ENCODE measurements at places on chromosomes 1 and 21.

DNA sequence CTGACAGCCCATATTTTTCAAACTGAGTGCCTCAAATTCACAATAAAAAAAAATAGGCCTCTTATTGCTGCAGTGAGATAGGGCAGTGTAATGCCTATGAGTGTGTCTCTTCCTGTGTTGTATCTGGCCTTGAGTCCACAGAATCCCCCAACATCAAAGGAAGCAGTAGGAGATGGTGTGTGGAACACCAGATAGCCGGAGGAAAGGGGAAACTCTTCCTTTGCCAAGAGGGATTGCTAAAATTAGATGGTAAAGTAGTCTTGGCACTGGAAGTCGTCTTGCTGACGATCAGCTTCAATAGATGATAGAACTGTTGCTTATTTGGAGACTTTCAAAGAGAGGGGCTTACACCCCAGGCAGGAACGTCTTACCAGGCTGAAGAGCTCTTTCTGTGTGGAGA, 51.8 kb downstream of the RUNX1 start:
- no peak for DNase-seq

DNA sequence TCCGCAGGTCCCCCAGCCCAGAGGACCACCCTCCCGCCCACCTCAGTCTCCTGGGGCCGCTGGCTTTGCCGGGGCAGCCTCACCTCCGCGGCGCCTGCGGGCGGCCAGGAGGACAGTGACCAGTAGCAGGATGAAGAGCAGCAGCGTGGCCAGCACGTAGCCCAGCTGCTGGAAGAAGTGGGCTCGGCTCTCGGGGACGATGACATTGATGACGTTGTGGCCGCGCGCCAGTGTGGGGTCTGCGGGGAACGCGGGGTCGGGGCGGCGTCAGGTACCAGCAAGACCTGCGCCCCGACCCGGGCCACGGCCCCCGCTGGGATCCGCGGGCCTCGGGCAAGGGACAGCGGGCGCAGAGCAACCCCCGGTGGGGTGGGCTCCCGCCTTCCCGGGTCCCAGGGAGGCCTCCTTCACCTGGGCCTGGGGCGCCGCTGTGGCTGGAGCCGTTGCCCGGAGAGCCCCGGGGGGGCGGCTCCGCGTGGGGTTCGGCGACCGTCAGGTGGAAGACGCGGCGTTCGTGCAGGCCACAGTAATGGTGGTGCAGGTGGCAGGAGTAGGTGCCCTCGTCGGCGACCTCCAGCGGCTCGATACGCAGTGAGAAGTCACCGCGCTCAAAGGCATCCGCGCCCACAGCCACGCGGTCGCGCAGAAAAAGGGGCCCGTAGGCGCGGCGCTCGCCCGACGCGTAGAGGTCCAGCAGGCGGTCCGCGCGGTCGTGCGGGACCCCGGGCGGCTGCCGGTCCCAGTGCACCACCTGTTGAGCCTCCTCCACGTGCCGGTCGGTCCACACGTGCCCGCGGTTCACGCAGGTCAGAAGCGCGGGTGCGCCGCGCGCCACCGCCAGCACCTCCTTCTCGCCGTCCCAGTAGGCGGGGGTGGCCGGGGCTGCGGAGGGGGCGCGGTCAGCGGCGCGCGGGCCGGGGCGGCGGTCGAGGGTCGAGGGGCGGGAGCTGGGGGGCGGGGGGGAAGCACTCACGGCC, 3.8 kb downstream of the MXRA8 start:
- DNase-seq = no peak

- DNase-seq = no peak
Observed at GRCh38 chr1:245108246-245108645, 46.5 kb upstream of the KIF26B start.

- DNase-seq = no peak
Observed at GRCh38 chr1:188224263-188224662, 1395.5 kb downstream of the PLA2G4A start.

- DNase-seq = peak; percentile 27
Observed at GRCh38 chr1:39268112-39268581, 63.7 kb downstream of the MACF1 start.

- DNase-seq = no peak
Observed at GRCh38 chr1:206739411-206740076, 31.0 kb upstream of the IL19 start.

GRCh38 chr1:207647671-207648333, 2.9 kb downstream of the CR1L start:
- no peak for DNase-seq

GRCh38 chr1:200053091-200053490, 25.6 kb downstream of the NR5A2 start:
- no peak for DNase-seq

DNA sequence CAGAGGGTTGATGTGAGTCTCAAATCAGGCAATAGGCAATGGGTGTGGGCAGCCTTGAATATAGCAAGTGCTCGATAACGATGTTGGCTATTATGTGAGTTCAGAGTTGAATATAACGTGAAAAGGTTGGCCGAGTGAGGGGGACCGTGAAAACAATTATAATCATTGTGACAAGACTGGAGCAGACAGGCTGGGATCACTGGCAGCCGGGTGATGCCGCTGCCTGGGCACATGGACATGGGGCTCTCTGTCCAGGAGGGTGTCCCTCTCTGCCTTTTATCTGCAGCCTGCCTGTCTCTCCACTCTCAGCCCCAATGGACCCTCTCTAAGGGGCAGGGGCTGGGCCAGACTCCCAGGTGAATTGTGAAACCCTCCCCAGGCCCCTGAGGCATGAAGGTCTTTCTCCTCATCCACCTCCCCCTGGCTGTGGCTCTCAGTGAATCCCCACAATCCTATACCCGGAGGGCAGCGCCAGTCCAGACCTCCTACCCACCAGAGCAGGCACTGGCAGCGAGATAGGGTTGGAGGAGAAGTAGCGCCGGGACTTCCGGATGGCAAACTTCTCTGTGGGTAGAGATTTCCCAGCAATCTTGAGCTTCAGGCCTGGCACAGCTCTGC, 36.4 kb downstream of the TTC39A start:
- no peak for DNase-seq

DNA sequence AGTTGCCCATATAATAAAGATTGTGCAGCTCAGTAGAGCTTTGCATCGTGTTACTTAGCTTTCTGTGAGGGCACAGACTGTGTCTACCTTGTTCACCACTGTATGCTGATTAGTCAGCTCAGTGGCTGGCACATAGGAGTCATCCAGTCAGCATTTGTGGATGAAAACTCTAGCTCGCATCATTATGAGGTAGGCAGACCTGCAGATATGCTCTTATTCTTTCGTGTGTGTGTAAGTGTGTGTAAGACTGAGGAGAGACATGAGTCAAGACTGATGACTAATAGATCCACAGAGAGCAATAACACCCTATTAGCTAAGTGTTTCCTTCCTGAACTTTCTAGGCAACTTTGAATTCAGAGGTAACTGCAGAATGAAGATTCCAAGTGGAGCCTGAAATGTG, 17.1 kb downstream of the TTF2 start:
- no peak for DNase-seq

- DNase-seq = no peak
Observed at GRCh38 chr1:152148051-152148450, 11.0 kb downstream of the RPTN start.

GRCh38 chr1:201886103-201886885, 2.4 kb upstream of the SHISA4 start:
- DNase-seq = no peak

DNA sequence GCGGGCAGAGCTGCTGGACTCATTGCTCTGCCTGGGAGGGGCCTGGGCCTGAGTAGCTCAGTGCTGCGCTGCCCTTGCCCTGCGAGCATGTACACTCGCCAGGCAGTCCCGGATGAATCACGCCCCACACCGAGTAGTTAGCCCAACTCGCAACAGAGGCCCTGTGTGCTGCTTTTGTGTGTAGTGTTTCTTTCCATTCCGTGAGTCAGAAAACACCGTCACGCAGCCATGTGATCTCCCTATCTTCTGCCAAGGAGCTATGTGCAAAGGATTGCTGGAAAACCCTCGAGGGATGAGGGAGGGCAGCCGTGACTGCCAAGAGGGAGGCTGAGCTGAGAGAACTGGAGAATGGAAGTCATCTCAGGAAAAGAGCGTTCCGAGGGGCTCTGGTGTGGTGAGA, 37.3 kb downstream of the NENF start:
- no peak for DNase-seq

GRCh38 chr1:45089711-45090110, 77.7 kb downstream of the UROD start:
- no peak for DNase-seq

GRCh38 chr1:42290130-42290529, 44.9 kb downstream of the FOXJ3 start:
- no peak for DNase-seq

DNA sequence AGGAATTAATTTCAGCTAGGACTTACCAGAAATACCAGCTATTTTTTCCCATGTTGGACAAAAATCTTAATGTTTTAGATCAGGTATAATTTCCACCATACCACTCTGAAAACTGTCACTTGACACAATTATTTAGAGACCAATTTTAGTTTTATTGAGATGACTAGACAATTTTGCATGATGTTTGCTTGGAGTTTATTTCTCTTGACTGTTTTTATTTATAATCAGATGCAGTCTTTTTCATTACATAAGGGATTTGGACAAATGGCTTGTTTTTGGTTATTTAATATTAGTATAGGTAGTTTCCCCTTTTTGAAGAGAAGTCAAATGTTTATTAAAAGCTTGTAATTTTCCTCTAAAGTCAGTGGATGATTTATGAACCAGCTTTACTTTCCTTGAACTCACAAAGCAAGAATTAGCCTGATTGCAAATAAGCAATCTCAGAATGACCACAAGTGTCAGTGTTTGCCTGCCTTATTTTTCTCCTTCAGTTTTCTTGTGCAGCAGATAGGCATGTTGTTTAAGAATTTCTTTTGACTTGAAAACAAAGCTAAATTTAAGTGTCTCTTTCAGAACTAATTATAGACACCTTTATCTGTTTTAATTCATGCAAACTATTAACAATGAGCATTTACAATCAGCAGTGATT, 3.8 kb upstream of the B3GALT2 start:
- no peak for DNase-seq

DNA sequence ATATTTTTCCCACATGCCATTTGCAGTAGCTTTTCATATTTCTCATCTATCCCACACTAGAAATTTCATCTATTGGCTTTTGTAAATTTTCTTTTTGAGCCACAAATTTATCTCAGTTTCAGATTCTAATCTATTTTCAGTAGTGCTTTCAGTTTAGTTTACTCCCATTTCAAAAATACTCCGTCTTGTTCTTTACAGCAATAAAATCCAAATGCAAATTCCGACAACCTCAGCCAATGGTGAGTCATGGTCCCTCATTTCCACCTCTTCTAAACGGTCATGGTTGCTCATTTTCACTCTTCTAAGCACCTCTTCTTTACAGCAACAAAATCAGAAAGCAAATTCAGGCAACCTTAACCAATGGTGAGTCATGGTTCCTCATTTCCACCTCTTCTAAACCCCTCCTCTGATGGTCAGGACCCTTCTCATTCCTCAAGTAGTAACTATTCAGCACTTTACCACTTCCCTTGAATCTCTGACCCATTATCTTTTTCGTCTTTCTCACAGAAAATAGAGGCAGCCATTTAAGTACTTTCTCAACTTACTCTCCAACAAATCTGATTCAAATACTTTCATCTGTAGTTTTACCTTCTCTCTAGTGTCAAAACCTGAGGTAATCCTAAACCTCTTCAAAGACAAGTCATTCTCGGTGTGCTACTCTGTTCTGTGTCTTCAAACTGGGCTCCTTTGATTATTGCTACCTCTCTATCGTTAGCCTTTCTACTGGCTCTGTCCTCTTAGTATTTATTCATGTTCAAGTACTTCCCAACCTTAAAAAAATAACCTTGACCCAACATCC, 34.4 kb downstream of the C21orf91 start:
- DNase-seq = no peak

- DNase-seq = no peak
Observed at GRCh38 chr1:201702936-201703335, 126.0 kb upstream of the IPO9 start.

GRCh38 chr1:79255421-79255820, 248.9 kb upstream of the ADGRL4 start:
- DNase-seq = no peak

- no peak for DNase-seq
Observed at GRCh38 chr1:234841710-234842231, 231.8 kb upstream of the IRF2BP2 start.

GRCh38 chr1:232376632-232377493, 253.1 kb downstream of the SIPA1L2 start:
- no peak for DNase-seq

- peak; percentile 75 for DNase-seq
Observed at GRCh38 chr1:17540255-17541001, 930 bp downstream of the ARHGEF10L start.

DNA sequence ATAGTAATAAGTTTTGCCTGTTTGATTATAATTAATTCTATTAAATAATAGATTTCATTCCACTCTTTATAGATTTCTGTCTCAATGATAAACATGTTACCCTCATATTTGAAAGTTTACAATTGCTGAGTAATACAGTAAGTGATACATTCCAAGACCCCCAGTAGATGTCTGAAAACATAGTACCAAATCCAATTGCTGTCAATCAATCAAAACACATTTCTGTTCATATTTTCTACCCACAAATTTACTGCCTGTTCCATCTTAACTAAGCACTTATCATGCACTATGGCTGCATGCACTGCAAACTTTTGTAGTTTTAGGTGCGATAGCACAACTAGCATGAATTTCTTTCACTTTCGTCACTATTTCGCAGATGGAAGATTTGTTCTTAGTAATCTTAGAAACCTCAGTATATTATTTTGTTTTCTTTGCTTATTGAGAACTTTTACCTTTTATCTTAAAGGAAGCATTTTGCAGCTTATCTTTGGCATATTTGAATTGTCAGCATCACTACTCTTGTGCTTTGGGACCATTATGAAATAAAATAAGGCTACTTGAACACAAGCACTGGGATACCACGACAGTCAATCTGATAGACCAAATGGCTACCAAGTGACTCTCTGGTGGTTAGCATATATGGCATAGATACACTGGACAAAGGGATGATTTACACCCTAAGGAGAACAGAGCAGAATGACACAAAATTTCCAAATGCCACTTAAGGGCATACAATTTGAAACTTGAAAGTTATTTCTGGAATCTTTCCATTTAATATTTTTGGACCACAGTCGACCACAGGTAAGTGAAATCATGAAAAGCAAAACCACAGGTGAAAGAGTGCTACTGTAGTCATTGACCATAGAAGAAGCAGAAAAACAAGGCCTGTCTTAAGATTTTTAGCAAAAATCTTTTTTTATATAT, 67.6 kb downstream of the RGS13 start:
- DNase-seq = no peak

DNA sequence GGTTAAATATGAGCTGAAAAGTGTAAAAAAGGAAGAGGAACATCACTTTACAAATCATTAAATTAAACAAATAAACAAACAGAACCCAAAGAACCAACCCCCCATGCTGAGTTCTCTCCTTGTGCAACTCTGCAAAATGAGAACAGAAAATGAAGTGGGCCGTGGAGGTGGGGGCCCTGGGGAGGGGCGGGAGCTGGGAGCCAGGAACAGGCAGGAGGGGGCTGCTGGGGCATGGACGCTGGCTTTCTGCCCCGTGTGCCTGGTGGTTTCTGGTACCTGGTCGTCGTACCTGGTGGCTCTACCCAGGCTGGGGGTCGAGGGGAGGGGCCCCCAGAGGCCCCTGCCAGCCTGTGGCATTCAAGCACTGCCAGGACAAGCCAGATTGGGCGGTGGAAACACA, 10.8 kb downstream of the GPR37L1 start:
- no peak for DNase-seq

GRCh38 chr1:119046785-119047438, 58.8 kb upstream of the TBX15 start:
- DNase-seq = no peak
